ENCODE measurements at places on chromosomes 4 and X.

DNA sequence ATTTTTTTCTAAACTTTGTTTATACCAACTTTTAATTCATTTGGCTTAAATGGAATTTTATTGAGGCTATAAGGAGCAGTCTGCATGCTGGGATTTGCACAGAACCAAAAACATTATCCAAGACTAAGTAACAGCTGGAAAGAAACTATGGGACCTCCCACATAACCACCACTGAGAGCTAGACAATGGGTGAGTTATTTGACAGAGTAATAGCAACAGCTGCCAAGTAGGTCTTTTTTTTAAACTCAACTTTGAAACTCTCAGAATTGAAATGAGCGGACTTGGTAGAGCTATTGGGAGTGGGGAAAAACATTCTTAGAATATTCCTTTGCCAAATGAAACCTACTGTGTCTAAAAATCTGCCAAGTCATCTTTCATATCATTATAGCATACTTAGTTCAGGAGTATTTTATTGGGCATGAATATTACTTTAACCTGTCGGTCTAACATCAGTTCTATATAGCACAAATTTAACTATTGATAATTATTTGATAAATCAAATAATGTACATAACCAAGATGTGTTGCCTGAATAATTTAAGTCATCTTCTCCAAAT is 1428.0 kb downstream of the PCDH7 start:
- DNase-seq, result no peak

DNA sequence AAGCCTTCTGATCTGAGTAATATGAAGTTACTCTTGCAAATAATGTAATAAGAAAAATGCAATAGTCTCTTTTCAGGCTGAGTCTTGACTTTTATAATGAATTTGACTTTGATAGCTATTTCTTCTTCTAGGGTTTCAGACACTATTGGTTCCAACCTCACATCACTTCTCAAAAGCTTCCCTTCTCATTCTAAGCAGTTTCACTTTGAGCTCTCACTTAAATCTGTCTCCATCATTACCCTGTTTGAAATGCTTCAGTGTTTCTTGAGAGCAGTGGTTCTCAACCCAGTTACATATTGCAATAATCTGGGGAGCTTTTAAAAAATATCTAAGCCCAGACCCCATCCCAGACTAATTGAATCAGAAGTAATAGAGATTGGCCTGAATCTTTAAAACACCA is 40.5 kb upstream of the BMP2K start:
- DNase-seq, result no peak

DNA sequence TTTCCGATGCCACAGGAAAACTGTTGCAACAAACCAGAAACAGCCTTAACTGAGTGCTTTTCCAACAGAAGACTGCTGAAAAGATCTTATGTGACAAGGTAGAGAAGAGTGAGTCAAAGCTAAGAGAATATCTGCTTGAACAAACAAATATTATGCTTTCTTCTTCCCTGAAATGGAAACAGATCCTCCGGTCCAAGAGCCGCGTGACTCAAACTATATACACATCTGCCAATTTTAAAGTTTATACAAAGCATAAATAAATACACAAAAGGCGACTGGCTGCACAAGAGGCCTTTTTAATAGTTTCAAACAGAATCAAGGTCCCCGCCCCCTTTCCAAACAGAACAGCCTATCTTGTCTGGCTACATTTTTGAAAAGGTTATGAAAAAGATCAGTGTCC is 329.7 kb upstream of the F9 start:
- no peak for DNase-seq

DNA sequence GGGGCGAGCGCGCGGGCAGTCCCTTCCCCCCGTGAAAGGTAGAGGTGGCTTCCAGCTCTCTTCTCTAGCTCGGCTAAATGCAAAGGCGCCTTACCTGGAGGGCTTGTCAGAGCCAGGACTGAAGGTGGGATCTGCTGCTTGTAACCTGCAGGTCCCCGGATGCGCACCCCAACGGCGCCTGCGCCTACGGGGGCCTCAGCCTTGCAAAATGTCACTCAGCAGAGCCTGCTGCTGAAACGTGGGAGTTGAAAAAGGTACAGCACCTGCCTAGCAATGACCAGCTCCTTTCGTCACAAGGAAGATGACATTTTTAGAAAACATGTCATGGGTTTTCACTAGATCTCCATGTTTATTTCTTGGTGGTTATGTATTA is 583 bp downstream of the ABHD18 start:
- DNase-seq, result peak; percentile 37

DNA sequence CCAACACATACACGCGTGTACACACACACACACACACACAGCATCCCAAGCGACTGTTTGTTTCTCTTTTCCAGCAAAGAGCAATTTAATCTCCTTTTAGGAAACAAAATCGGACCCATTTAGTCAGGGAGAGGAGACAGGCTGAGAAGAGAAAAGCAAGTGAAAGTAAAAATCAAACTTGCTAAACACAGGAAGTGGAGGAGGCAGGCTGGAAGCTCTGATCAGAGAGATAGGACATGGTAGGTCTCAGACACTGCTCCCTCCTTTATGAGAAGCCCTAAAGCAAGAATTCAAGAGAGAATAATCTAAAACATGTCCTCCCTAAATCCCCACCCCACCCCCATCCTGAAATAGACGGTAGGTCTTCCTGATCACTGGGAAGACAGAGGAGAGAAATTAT is 62.3 kb downstream of the GPC3 start:
- no peak for DNase-seq

- peak; percentile 45 for DNase-seq
Observed at GRCh38 chrX:150899191-150899757, 806 bp upstream of the CD99L2 start.

GRCh38 chr4:40325406-40326019 is 9.6 kb upstream of the CHRNA9 start:
- peak; percentile 44 for DNase-seq

DNA sequence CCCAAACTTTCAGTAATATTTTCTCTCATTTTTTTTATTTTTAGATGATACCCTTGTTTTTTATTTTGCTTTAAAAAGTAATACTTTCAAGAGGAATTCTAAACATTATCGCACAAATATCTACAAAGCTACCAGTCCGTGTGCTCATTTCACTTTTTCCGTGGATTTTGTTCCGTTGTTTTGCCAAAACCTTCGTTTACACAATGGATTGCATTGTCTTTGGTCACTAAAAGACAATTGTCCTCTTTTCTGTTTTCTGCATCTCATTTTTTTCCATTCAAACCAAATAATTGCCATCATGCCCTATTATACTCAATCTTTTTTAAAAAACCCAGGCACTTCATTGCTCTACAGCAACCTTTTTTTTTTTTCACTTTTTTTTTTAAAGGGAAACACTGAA is 214.9 kb downstream of the CXXC4 start:
- DNase-seq, result no peak

- peak; percentile 97 for DNase-seq
Observed at GRCh38 chr4:81808011-81808672, 336.4 kb upstream of the RASGEF1B start.

DNA sequence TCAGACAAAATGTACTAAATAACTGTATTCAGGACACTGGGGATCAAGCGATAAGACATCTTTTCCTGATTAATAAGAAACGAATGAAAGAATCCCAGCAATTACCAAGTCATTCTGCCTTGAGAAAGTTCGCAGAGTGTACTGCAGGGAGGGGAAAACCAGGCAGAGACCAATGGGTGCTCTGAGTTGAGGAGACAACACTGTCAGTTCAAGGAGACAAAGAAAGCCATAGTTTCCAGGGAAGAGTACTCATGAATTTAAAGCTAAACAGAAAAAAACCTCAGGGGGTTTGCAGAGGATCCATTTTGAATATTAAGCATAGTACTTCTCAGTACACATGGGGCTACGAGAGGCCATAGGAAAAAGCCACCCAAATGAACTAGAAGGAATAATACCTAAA is 573.0 kb downstream of the KCTD8 start:
- DNase-seq, result no peak

GRCh38 chr4:47490550-47490949 is 5.5 kb downstream of the ATP10D start:
- no peak for DNase-seq

DNA sequence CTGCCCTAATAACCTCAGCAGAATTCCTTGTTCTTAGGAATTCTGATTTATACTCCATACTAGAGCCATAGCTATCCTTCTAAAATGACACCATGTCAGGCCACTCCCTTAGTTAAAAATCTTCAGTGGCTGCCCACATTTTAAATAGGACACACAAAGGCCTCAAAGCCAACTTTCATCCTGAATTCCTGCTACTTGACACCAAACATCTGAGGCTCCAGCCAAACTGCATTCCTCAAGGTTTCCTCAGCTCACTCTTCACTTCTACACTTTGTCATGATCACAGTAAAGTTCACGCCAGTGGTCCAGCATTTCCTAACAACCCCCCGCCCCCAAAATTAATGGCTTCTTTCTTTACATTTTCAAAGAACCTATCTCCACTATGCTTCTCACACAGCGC is 124.3 kb downstream of the ADGRA3 start:
- DNase-seq, result no peak

Measured in NCI-H187 (cell line).